ENCODE measurements at places on chromosomes 11 and 22.
A peak's percentile ranks its signal among the peaks of the same experiment; 100 is the strongest.

DNA sequence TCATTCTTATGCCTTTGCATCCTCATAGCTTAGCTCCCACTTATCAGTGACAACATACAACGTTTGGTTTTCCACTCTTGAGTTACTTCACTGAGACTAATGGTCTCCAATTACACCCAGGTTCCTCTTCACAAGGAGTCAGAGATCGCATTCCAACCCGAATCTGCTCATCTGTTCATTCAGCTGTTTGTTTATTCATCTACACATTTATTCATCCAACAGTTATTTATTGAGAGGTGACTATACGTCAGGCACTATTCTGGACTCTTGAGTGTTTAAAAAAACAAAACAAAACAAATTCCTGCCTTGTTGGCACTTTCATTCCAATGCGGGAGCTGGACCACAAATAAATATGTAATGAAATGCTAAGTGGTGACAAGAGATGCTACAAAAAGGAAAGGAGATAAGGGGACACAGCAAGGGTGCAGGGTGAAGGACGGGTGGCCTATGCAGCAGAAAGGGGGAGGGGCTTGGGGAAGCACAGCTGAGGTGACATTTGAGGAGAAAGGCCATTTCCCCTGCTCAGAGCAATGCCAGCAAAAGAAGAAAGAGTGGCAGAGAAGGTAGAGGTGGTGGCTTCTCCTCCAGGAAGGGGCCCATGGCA is 393.8 kb upstream of the SYN3 start:
- no peak for DNase-seq

- no peak for DNase-seq
Observed at GRCh38 chr11:55719608-55720160, 53.6 kb upstream of the OR5D13 start.

- DNase-seq = no peak
Observed at GRCh38 chr11:64096835-64097234, 61.1 kb downstream of the FLRT1 start.

- DNase-seq = no peak
Observed at GRCh38 chr22:45310331-45310976, 720 bp downstream of the FAM118A start.

DNA sequence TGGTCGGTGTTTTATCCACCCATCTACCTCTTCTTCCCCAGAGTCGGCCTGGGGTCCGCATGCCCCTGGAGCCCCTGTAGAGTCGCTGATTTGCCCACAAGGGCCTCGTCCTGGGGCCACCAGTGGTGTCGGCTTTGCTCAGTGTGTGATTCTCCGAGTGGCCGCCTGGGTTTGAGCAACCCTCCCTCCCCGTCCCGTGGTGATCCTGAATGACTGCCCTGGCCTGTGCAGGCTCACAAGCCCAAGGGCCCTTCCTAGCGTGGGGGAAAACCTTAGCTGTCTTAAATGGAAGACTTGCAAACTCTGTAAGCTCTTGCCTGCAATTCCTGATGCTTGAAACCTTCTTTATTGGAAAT is 128.3 kb downstream of the OSBP2 start:
- DNase-seq = no peak

- DNase-seq = no peak
Observed at GRCh38 chr11:118109231-118109630, 22.5 kb upstream of the SMIM35 start.

DNA sequence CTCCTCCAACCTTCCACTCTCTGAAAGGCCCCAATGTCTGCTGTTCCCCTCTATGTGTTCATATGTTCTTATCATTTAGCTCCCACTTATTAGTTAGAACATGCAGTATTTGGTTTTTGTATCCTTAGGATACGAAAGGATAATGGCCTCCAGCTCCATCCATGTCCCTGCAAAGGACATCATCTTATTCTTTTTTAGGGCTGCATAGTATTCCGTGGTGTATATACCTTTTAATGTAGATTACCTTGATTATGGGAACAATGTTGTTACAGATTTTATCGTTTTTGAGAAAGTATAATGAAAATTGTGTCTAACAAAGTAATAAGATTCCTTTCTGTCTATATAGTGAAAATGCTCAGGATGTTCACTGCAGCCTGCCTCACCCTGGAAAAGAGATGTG is 16.0 kb upstream of the CAVIN3 start:
- DNase-seq = no peak

- no peak for DNase-seq
Observed at GRCh38 chr11:126817096-126817495, 183.5 kb downstream of the KIRREL3 start.

DNA sequence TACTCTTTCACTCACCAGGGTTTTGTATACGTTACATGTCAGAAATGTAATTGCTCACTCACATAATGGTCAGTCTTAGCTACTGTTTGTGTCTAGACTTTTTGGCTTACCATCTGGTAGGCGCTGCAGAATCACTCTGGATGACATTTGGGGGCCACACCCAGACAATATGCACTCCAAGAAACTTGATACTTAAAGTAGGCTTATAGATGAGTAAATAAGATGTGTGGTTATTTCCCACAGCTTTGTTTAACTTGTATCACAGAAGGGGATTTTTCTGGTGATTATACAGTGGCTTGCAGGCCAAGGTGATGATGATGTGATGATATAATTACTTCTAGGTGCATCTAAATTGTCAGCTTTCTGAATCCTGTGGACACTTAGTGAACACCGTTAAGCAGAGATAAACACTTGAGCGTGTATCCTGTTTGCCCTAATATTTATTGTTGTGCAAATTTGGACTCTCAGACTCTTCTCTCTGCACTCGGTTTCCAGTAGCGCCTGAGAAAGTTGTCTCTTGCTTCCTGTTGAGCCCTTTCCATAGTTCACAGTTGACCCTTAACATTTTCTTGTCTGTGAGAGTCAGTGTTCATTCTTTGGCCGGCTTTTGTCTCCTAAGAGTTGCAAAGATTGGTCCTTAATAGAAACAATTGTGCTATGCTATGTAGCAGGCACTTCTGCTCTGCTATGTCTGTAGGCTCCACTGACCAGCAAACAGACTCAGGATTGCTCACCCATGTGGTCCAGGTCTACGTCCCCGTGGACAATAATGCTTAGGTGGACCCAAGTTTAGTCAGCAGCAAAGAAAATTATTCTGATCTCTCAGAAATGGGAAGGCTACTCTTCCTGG is 89.3 kb downstream of the PRR5L start:
- no peak for DNase-seq

DNA sequence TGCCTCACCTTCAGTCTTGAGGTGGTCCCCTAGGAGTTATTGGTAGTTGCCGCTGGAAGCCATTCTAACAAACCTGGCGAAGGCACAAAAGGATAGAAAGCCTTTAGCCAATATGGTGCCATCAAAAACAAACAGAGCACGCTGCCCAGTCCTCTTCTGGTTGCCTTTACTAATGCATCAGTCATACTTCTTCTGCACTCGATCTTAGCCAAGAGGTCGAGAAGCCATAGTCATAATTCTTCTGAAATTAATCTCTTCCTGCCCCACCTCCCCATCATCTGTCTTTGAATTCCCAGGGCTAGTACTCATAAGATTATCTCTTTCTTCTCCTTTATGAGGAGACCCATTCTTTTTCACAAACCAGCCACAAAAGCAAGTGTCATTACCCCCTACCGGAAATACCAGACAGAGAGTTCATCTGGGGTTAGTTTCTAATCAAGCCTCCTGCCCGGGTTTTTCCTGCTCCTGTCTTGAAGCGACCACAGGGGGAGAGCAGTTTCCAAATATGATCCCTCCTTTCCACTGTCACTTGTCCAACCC is 21.4 kb upstream of the EHF start:
- no peak for DNase-seq

- DNase-seq = no peak
Observed at GRCh38 chr11:3158821-3159220, 6.3 kb downstream of the OSBPL5 start.

GRCh38 chr11:48062649-48063048 is 82.3 kb downstream of the PTPRJ start:
- DNase-seq = no peak

GRCh38 chr11:1832211-1832919 is 2.4 kb upstream of the SYT8 start:
- DNase-seq = peak; percentile 67

DNA sequence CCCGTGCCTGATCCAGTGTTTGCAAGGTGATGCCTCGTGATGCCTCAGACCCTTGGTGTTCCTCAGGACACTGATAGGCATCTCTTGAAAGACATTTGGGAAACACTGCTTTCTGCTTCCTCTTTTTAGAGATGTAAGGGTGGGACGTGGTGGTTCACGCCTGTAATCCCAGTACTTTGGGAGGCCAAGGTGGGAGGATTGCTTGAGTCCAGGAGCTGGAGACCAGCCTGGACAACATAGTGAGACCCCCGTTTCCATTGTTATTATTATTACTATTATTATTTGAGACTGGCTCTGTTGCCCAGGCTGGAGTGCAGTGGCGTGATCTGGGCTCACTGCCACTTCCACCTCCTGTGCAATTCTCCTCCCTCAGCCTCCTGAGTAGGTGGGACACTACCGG is 6.5 kb upstream of the SOX10 start:
- no peak for DNase-seq

DNA sequence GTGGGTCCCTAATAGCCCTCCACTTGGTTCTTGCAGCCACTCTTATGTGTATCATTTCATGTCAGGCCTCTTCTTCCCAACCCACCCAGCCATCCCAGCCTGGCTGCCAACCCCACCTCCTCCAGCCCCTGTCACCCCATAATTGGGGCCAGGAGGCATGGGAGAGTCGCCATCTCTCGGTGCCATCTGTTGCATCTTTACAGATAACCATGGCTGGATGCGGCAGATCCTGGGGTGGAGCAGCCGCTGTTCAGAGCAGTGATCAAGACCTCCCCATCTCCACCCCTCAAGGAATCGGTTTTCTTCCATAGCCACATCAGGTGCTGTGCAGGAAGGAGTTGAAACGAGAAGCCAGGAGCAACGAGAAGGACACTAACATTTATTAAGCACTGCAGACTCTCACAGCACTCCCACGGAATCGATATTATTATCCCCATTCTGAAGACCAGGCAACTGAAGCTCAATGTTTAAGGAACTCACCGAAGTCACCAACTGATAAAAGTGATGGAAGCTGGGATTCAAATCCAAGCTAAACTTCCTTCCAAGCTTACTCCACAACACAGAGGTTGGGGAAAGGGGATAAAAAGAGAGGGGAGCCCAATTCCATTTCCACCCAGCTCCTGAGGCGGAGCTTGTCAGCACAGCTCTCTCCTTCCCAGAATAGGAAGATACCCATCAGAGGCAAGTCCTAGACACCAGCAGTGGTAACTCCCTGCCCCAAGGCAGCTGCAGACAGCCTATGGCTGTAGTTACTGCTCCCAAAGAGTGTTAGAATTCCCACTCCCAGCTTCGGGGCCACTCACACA is 2.7 kb downstream of the SLC43A1 start:
- DNase-seq = no peak

DNA sequence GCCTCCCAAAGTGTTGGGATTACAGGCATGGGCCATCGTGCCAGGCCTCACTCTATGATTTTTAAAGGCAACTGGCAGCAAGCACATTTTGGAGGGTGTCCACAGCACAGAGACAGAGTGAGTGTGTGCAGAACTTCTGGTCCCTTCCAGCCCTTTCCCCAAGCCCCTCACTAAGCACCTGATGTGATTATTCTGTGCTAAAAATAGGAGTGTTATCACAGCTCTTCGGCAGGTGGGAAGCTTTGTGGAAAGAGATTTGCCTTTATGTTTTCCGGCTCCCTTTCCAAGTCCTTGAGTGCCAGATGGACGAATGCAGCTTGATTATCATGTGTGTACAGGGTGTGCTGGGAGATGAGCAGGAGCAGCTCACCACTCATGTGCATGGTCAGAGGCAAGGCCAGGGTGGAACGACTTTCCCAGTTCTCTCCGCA is 310.8 kb downstream of the DDX10 start:
- no peak for DNase-seq

DNA sequence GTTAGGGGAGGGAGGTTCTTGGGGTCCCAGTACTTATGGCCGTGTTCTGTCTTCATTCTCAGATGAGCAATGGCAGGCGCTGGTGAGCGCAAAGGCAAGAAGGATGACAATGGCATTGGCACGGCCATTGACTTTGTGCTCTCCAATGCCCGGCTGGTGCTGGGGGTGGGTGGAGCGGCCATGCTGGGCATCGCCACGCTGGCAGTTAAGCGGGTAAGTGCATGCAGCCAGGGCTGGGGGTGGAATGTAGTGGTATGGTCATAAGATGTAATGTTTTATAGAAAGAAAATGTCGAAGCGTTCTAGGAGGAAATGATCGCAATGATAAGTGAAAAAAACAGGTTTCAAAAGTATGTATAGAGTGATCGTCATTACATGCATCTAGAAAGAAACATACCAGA is 9.1 kb upstream of the ATF4 start:
- DNase-seq = no peak

DNA sequence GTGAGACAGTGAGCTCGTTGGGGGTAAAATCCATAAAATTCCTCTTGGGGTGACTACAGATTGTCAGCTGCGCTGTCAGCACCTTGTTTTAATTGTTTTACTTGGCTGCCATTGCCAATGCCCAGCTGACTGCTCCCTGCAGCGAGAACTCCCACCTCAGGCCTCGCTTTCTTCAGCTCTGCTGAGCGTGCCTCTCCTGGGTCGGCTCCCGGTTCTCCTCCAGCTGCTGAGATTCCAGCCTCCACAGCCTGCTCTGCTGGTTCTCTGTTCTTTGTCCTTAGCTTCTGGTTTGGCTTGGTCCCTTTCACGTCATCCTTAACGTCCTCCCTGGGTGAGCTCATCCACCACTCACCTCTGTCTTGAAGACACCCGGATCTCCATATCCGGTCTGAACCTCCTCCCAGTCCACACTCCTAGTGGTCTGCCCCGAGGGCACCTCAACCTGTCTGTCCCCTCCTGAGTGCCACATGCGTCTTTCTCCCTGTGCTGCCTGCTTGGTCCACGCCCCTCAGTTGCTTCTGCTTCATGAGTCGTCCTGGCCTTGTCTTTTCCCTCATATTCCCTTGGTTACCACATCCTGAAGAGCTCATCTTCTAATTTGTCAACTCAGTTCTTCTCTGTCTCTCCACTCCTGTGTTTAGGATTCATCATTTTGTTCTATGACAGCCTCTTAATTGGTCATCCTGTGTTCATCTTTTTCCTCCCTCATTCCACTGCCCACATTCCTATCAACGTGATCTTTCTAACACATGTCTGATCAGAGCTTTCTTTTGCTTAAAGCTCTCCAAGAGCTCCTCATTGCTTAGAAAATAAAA is 35.6 kb downstream of the BMAL1 start:
- no peak for DNase-seq

GRCh38 chr22:39623603-39624500 is 53.3 kb downstream of the CACNA1I start:
- no peak for DNase-seq

DNA sequence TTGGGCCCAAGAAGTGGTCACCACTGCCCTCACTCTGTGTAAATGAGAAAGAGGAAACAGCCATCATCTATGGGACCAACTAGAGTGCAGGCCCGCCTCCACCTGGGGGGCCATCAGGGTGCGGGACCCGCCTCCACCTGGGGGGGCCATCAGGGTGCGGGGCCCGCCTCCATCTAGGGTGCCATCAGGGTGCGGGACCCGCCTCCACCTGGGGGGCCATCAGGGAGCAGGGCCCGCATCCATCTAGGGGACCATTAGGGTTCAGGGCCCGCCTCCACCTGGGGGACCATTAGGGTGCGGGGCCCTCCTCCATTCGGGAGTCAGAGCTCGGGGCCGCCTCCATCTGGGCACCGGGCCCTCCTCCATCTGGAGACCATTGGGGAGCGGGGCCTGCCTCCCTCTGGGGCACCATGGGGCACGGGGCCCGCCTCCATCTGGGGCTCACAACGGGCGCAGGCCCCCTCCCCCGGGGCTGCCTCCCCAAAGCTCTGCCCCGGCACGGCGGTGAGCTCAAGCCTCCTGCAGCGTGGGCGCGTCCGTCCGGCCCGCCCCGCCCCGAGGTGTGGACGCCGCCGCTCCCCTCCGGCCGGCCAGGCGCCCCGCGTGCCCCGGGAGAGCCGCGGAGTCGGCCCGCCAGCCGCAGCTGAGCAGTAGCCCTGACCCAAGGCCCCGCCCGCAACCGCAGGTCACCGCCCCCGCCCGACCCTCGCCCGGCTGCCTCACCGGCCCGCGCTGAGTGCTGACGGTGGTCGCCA is 512 bp downstream of the TOLLIP start:
- no peak for DNase-seq
